ENCODE measurements at places on chromosomes 3 and 15.

DNA sequence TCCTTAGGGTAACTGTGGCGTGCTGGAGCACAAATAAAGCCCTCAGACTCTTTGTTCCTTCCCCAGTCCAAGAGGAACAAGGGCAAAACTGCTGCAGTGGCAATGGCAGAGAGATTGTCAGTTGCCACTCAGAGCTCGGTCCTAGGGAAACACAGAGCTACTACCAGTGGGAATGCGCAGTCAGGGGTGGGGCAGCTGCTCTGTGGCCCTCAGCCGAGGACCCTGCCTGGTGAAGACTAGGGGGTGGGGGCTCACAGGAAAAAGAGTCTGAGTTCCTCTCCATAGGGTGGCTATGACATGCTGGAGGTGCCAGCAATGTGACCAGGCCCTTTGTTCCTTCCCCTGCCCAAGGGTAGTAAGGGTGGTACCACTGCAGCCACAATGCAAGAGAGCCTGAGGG, 43.8 kb downstream of the TMCO5A start:
- no peak for DNase-seq

DNA sequence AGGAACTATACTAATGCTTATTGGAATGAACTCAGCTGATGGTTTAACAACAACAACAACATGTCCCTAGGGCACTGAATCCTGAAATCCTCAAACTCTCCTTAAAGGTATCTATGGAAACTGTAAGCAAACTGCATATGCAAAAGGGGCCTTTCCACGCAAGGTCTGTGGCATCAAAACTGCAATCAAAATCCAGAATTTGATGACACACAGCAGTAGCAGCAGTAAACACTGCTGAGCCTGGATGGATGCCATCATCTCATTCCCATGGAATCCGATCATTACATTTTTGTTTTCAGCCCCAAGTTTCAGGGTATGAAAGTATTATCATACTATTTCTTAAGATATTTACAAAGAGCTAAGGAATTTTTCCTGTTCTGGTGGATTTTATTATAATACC, 399.7 kb downstream of the VPS13C start:
- DNase-seq = no peak

DNA sequence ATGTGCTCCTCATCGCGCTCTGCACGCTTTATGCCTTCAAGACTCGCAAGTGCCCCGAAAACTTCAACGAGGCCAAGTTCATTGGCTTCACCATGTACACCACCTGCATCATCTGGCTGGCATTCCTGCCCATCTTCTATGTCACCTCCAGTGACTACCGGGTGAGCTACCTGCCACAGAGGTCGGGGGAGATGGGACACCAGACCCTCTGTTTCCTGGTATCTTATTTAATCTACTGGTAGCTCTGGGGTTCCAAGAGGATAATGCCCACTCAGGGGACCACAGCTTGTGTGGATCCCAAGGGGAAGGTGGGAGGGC, 9.1 kb downstream of the GRM2 start:
- no peak for DNase-seq

- DNase-seq = no peak
These were observed 101.3 kb downstream of the MYH15 start for GRCh38 chr3:108408883-108409799.

GRCh38 chr3:185813691-185814215, 11.1 kb downstream of the IGF2BP2 start:
- no peak for DNase-seq

DNA sequence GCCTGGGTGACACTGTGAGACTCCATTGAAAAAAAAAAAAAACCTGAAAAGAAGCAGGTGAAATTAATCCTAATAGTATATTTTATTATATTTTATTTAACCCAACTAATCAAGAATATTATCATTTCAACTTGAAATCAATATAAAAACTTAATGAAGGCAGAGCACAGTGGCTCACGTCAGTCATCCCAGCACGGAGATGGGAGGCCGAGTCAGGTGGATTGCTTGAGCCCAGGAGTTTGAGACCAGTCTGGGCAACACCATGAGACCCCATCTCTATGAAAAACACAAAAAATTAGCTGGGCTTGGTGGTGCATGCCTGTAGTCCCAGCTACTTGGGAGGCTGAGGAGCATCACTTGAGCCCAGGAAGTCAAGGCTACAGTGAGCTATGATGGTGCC, 33.3 kb upstream of the SLC41A3 start:
- no peak for DNase-seq

- DNase-seq = no peak
These were observed 33.6 kb upstream of the PLSCR2 start for GRCh38 chr3:146502887-146503460.

- no peak for DNase-seq
These were observed 146.0 kb downstream of the ARPP21 start for GRCh38 chr3:35785234-35785888.

DNA sequence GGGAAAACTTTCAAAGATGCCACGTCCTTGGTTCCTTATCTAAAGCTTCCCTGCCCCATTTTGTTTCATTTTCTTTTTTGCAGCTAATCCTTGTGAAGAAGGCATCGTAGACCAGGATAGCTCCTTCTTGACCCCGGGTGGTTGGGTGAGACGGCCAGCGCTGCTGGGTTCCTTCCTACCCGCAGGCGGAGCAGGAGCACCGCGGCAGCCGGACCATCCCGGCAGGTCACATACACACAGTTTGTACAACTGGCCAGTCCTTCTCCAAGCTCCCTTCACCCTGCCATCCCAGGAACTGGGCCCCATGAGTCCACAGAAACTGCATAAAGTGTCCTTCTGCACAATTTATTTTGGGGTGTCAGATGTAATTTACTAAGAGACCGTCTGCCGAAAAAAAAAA, 83.9 kb downstream of the MEGF11 start:
- DNase-seq = no peak

GRCh38 chr3:29275309-29275708, 5.6 kb upstream of the RBMS3 start:
- no peak for DNase-seq

DNA sequence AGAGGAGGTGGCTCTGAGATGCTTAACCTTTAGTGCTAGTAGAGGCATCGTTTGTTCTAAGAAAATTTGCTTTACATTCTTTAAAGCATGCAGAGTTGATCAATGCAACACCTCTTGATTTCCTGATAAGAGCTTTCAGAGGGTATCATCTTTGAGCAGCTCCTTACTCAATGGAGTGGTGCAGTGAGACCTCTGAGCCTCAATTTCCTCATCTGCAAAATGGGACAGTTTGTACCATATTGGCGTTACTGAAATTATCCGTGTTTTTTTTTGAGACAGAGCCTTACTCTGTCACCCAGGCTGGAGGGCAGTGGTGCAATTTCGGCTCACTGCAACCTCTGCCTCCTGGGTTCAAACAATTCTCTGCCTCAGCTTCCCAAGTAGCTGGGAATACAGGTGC, 1.6 kb upstream of the TMEM42 start:
- no peak for DNase-seq

GRCh38 chr3:162338514-162338913, 841.9 kb downstream of the OTOL1 start:
- DNase-seq = no peak

GRCh38 chr3:122077293-122078234, 22.4 kb downstream of the CD86 start:
- DNase-seq = no peak

DNA sequence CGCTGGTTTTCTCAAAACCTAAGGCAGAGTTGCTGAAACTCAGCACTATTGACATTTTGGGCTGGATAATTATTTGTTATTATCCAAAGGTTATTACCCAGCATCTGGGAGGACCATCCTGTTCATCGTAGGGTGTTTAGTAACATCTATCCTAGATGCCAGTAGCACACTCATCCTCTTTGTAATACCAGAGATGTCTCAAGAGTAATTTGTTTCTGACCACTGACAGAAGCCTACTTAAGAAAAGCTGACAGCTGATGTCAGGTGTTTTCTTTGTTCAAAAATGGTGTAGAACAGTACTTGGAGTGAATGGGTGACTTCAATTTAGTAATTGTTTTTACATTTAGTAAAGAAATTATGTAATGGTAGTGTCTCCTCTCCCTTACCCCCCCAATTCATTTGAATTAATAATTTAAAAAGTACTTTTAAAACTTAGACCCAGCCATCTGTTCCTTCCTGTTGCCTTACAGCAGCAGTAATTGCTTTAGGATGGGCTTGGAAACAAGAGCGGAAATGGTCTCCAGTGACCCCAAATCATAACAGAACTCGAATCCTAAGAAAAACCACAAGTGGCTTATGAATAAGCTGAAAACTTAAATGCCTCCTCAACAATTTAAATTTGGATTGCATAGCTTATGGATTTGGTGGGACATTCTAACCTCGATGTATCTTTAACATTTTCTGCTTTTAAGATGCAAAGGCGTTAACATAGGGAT, 105.4 kb downstream of the PTPRG start:
- DNase-seq = no peak

- DNase-seq = no peak
These were observed 10.8 kb downstream of the GLYCTK start for GRCh38 chr3:52298149-52299098.

DNA sequence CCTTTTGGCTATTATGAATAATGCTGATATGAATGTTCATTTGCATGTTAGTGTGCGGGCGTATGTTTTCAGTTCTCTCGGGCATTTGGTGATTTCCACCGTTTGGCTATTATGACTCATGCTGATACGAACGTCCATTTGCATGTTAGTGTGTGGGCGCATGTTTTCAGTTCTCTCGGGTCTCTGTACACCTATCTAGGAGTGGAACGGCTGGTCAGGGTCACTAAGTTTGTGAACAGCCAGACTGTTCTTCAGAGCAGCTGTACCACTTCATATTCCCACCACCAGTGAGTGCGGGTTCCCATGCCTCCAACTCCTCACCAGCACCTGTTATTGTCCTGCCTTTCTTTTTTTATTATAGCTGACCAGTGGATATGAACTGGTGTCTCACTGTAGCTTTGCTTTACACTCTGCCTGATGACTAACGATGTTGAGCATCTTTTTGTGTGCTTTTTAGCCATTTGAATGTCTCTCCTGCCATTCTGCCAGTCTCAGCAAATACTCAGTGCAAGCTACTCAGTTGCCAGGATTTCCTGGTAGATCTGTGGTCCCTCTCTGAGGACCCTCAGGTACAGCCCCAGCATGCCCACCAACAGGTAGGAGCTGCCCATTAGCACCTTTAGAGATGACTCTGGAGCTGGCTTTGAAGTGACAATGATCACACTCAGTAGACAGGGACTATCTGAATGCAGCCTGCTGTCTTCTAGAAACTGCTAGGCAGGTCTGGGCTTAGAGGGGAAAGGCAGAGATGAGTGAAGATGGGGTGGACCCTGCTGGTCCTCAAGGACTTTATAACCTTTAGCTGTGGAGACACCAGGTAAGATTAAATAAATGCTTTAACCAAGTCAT, 141.1 kb downstream of the XXYLT1 start:
- DNase-seq = no peak

- no peak for DNase-seq
These were observed 50.6 kb upstream of the BNIP2 start for GRCh38 chr15:59739557-59740186.

GRCh38 chr3:146222204-146223046, 28.5 kb downstream of the PLSCR4 start:
- DNase-seq = no peak

GRCh38 chr15:90957031-90957790, 2.5 kb downstream of the RCCD1 start:
- no peak for DNase-seq

DNA sequence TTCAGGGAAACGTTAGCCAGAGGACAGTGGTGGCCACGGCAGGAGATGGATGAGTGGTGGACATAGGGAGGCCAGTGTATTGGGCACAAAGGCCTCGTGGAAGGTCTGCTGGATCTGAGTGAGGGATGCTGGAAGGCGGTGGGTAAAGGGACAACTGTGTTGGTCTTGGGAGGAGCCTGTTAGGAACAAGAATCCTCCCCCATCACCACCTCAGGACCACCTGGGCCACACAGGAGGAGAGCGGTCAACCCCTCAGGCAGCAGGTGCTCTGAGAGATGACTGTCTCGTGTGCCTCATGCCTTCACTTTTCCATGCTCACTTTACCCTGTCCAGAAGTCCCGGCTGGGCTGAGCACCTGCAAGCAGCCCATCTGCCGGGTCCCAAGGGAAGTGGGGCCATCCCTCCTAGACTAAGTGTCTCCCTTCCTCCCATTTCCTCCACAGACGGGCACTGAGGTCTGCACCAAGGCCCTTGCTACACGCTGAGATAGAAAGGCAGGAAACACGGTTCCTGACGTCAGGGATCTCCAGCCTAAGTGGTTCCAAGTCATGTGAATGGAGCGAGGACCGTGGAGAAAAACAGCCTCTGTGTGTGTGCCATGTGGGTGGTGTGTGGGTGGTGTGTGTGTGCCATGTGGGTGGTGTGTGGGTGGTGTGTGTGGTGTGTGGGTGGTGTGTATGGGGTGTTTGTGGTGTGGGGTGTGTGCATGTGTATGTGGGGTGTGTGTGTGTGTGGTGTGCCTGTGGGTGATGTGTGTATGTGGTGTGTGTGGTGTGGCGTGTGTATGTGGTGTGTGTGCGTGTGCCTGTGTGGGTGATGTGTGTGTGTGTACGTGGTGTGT, 47.8 kb upstream of the CTSH start:
- no peak for DNase-seq

DNA sequence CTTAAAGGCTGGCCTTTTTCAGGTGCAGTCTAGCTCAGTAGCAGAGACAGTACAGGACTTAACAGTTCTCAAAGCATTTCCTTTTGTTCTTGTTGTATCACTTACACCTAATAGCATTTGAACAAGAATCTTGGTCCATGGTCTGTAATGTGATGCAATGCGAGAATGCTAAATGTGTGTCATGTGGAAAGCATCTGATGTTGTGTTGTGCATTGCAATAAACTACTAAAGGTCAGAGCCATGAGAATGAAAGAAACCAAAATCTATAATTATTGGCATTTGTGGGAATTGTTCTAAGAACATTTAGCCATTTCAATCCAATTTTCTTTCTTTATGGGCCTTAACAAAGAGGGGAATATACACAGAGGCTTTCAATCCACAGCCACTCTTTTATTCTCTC, 324.5 kb upstream of the ROBO2 start:
- no peak for DNase-seq

GRCh38 chr15:78915341-78916087, 29.3 kb downstream of the CTSH start:
- DNase-seq = no peak

DNA sequence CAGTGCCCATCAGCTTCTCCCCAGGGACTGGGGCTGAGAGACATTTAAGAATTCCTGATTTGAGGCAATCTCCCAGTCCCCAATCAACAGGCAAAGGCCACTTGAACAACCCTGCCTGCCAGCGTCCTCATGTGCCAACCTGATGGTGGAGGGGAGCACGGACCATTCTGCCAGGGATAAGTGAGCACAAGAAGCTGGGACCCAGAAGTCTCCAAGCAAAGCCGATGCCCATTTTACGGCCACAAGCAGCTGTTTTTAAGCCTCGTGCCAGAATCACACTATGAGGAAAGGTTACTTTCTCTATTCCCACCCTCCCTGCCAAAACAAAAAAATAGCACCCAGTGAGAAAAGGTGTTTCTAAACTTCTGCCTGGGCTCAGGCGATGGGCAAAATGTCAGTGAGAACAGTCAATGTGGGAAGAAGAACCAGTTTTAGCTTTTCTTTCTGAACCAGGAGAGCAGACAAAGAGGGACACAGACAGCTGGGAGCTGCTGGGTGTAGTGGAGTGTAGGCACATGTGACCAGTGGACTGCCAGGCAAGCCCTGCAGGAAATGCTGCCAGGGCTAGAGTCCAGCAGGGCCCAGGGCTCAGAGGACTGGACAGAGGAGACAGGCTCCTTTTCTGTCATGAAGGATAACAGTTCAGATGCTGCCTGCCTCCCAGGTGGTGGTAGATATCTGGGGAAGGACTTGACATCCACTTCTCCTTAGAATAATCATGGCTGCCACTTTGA, 57.7 kb downstream of the ATP2B2 start:
- DNase-seq = no peak

GRCh38 chr3:128067489-128067888, 15.3 kb downstream of the SEC61A1 start:
- DNase-seq = no peak
